ENCODE measurements at places on chromosomes 6 and 20. TPM values are rescaled to one million over a fixed set of nuclear protein-coding genes. Genes with fewer than 3 reads are reported as not detected.

The ELOVL2 gene
- total RNA-seq, result 0.05 TPM

The ILRUN gene
- 69.6 TPM for total RNA-seq

The CPNE5 gene
- 0.17 TPM for total RNA-seq

The C6orf47 gene
- total RNA-seq, result 28.6 TPM

The TCP11 gene
- 0.60 TPM for total RNA-seq

The KIF25 gene
- 0.05 TPM for total RNA-seq

The BCAS4 gene
- 5.7 TPM for total RNA-seq
